ENCODE measurements at places on chromosomes 2 and 18.

DNA sequence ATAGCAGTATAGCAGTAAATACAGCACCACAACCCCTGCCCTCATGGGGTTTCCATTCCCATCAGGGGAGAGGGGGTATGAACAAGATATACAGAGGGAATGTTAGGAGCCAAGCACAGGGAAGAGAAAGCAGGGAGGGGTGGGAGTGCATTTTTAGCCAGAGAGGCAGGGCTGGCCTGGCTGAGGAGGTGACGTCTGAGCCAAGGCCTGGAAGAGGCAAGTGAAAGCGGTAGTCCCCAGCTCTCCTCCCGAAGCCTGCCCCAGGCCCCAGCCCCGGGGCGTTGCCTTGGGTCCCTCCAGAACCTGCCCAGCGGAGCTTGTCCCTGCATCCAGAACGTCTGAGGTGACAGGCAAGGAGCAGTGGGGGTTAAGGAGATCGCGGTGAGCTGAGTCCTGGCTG is 45.1 kb upstream of the FOSL2 start:
- H3K27ac ChIP-seq, result no peak overlapping the region
- peaks cover 10% of the 10 kb centered on the region for H3K4me1 ChIP-seq
- no peaks in the 10 kb centered on the region for H3K36me3 ChIP-seq
- DNase-seq, result no peak
- H3K27me3 ChIP-seq, result no peaks in the 10 kb centered on the region
- no peak overlapping the region for H3K4me3 ChIP-seq

- no peak for DNase-seq
- H3K36me3 ChIP-seq, result no peaks in the 10 kb centered on the region
- no peaks in the 10 kb centered on the region for H3K27me3 ChIP-seq
- no peak overlapping the region for H3K27ac ChIP-seq
- no peaks in the 10 kb centered on the region for H3K4me1 ChIP-seq
These were observed 24.0 kb upstream of the B3GNT7 start for GRCh38 chr2:231371430-231372054.

GRCh38 chr2:173754165-173754564 is 211.0 kb downstream of the SP3 start:
- no peaks in the 10 kb centered on the region for H3K36me3 ChIP-seq
- H3K27me3 ChIP-seq, result peaks cover 5% of the 10 kb centered on the region
- H3K27ac ChIP-seq, result no peak overlapping the region
- H3K4me3 ChIP-seq, result no peak overlapping the region

DNA sequence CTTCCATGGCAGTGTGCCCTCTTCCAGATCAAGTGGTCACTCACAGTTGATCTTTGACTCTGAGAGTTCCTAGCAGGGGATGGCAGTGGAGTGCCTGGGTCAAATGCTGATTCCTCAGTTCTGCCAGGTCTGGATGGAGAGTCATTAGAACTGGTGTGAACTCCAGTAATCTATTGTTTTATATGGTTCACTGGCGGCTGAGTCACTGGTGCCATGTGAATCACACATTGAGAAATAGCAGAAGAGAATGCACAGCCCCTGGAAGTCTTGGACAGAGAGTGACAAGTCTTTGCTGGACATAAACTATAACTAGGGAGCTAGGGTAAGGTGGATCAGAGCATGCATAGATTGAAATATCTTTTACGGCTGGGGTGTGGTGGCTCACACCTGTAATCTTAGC is 86.9 kb downstream of the EIF2AK3 start:
- no peak overlapping the region for H3K4me3 ChIP-seq
- no peak overlapping the region for H3K27ac ChIP-seq
- DNase-seq, result no peak
- no peaks in the 10 kb centered on the region for H3K27me3 ChIP-seq
- no peaks in the 10 kb centered on the region for H3K36me3 ChIP-seq

DNA sequence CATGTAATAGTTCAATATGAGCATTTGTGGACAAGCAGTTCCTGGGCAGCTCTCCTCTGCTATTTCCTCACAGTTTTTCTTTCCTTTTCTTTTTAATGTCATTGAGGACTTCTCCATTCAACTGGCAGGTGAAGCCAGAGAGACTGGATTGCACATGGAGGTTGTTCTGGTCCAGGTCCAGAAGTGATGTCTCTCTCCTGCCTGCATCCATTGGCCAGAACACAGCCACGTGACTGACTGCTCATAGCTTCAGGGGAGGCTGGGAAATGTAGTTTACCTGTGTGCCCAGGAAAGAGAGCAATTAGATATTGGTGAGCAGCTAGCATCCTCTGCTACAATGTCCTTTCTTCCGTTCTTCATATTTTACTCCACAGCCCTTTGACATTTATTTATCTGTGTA is 20.2 kb upstream of the ADAM23 start:
- no peak overlapping the region for H3K4me3 ChIP-seq
- no peaks in the 10 kb centered on the region for H3K36me3 ChIP-seq
- peak; percentile 62 for DNase-seq
- peak overlapping the region; percentile 25 for H3K27ac ChIP-seq
- no peaks in the 10 kb centered on the region for H3K27me3 ChIP-seq
- peaks cover 32% of the 10 kb centered on the region for H3K4me1 ChIP-seq

DNA sequence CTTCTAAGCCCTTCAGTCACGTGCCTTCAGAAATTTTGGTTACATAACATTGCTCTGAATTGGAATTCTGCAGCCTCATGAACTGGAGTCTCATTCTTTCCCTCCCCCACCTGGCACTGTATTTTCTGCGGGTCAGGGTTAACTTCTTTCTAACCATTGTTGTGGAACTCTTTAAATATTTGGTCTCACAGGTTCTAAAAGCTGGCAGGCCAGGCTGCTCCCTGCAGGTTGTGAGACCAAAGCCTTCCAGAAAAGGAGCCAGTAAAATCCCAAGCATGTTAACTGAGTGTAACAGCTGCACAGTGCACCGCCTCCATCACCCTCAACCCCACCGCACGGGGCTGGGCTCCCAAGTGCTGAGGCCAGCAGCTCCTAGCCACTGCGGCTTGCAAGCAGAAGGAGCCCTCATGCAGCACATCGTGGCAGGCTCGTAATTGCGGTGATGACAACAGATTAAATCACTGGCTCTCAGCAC is 174.1 kb upstream of the ALPP start:
- peaks cover 3% of the 10 kb centered on the region for H3K4me1 ChIP-seq
- no peaks in the 10 kb centered on the region for H3K27me3 ChIP-seq
- no peak overlapping the region for H3K4me3 ChIP-seq
- H3K27ac ChIP-seq, result no peak overlapping the region

GRCh38 chr18:47260924-47261701 is 9.7 kb upstream of the SKOR2 start:
- H3K4me3 ChIP-seq, result no peak overlapping the region
- H3K36me3 ChIP-seq, result no peaks in the 10 kb centered on the region
- no peaks in the 10 kb centered on the region for H3K4me1 ChIP-seq
- no peak for DNase-seq
- H3K27ac ChIP-seq, result no peak overlapping the region
- H3K27me3 ChIP-seq, result peaks cover 39% of the 10 kb centered on the region

DNA sequence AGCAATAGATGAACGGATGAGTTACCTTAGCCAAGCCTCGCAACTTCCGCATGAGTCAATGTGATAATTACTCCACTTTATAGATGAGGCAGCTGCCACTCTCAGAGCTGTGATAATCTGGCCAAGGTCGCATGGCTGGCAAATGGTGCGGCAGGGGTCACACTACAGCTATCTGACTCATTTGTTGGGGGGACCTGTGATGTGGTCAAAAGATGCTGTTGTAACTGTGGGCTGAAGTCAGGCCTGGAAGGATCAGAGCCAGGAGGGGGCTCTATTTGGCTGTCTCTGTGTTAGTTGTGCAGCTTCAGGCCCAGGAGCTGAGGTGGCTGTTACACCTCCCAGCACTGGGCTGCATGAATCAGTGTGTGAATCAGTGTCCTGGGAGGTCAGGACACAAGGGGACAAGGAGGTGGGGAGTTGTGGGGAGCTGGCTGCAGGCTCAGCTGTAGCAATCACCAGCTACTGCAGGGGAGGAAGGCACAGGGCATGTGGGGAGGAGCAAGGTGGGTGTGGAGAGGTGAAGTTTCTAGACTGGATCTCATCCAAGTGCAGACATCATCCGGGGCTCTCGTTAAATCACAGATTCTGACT is 33.1 kb downstream of the NGEF start:
- no peaks in the 10 kb centered on the region for H3K4me1 ChIP-seq
- H3K36me3 ChIP-seq, result no peaks in the 10 kb centered on the region
- H3K27me3 ChIP-seq, result no peaks in the 10 kb centered on the region
- no peak for DNase-seq
- H3K4me3 ChIP-seq, result no peak overlapping the region

DNA sequence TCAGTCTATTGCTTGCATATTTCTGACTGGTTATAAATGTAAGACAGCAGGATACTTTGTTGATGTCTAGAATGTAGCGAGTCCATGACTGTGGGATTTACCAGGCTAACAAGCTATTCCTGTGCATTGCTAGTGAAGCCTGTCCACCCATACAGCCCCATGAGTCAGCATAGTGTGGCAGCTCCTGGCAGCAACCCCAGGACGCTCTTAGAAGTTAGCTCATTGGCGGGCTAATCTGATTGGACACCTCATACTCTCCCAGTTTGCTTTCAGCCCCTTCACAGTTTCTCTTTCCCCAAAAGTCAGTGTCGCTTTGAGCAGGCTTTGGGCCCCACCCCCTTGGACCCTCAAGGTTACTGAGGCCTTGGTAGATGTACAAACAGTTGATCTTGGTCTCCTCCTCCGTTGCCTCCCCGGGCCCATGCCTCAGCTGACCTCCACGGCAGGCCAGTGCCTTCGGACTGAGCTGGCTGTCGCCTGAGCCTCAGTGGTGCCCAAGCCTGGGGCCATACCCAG is 48.0 kb downstream of the COA5 start:
- peaks cover 2% of the 10 kb centered on the region for H3K36me3 ChIP-seq
- H3K4me1 ChIP-seq, result no peaks in the 10 kb centered on the region
- no peak overlapping the region for H3K27ac ChIP-seq
- peak; percentile 2 for DNase-seq

GRCh38 chr2:156229724-156230362 is 102.7 kb downstream of the NR4A2 start:
- H3K36me3 ChIP-seq, result no peaks in the 10 kb centered on the region
- H3K27me3 ChIP-seq, result no peaks in the 10 kb centered on the region
- no peak overlapping the region for H3K4me3 ChIP-seq
- H3K27ac ChIP-seq, result no peak overlapping the region
- no peak for DNase-seq

DNA sequence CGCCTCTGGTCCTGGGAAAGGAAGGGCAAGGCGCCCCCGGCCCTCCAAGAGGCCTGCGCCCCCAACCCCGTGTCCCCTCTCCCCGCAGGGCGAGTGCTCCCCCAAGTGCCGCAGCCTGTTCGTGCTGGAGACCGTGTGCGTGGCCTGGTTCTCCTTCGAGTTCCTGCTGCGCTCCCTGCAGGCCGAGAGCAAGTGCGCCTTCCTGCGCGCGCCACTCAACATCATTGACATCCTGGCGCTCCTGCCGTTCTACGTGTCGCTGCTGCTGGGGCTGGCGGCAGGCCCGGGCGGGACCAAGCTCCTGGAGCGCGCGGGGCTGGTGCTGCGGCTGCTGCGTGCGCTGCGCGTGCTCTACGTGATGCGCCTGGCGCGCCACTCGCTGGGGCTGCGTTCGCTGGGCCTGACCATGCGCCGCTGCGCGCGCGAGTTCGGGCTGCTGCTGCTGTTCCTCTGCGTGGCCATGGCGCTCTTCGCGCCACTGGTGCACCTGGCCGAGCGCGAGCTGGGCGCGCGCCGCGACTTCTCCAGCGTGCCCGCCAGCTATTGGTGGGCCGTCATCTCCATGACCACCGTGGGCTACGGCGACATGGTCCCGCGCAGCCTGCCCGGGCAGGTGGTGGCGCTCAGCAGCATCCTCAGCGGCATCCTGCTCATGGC is 52.4 kb downstream of the SLC66A2 start:
- no peak overlapping the region for H3K27ac ChIP-seq
- DNase-seq, result no peak
- H3K27me3 ChIP-seq, result no peaks in the 10 kb centered on the region
- no peaks in the 10 kb centered on the region for H3K36me3 ChIP-seq
- no peaks in the 10 kb centered on the region for H3K4me1 ChIP-seq
- H3K4me3 ChIP-seq, result no peak overlapping the region

DNA sequence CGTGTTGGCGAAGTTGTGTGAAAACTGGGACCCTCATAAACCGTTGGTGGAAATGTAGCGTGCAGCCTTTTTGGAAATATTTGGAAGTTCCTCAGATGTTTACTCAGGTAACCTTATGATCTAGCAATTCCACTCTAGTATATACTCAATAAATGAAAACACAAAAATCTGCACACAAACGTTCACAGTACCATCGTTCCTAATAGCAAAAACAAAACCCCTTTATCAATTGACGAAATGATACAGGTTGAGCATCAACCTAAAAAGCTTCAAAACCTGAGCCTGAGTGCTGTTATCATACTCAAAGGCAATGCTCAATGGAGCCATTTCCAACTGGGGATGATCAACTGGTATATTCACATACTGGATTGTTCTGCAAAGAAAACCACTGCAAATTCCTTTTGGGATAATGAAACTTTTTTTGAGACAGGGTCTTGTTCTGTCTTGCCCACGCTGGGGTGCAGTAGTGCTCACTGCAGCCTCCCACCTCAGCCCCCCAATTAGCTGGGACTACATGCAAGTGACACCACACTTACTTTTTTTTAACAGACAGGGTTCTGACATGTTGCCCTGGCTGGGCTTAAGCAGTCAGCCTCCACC is 777 bp upstream of the C18orf32 start:
- peaks cover 6% of the 10 kb centered on the region for H3K36me3 ChIP-seq
- no peak overlapping the region for H3K4me3 ChIP-seq
- H3K27me3 ChIP-seq, result no peaks in the 10 kb centered on the region

- no peaks in the 10 kb centered on the region for H3K36me3 ChIP-seq
- no peak for DNase-seq
- H3K27ac ChIP-seq, result no peak overlapping the region
- no peaks in the 10 kb centered on the region for H3K27me3 ChIP-seq
- H3K4me1 ChIP-seq, result no peaks in the 10 kb centered on the region
These were observed 153.6 kb upstream of the CCDC195 start for GRCh38 chr2:224869601-224870233.

- no peak overlapping the region for H3K4me3 ChIP-seq
- no peak for DNase-seq
- peaks cover 4% of the 10 kb centered on the region for H3K27me3 ChIP-seq
- no peak overlapping the region for H3K27ac ChIP-seq
- H3K4me1 ChIP-seq, result peaks cover 13% of the 10 kb centered on the region
- H3K36me3 ChIP-seq, result no peaks in the 10 kb centered on the region
These were observed 725 bp upstream of the LAMA3 start for GRCh38 chr18:23688528-23688927.
